Stimulated activated CD4-positive, alpha-beta T cell treated with anti-CD3 and anti-CD28 coated beads, Interleukin-12 subunit alpha, Interleukin-12 subunit beta, amount 100 ng/mL, for 4 hours (primary cell): ENCODE measurements at places on chromosomes 6 and 20.

DNA sequence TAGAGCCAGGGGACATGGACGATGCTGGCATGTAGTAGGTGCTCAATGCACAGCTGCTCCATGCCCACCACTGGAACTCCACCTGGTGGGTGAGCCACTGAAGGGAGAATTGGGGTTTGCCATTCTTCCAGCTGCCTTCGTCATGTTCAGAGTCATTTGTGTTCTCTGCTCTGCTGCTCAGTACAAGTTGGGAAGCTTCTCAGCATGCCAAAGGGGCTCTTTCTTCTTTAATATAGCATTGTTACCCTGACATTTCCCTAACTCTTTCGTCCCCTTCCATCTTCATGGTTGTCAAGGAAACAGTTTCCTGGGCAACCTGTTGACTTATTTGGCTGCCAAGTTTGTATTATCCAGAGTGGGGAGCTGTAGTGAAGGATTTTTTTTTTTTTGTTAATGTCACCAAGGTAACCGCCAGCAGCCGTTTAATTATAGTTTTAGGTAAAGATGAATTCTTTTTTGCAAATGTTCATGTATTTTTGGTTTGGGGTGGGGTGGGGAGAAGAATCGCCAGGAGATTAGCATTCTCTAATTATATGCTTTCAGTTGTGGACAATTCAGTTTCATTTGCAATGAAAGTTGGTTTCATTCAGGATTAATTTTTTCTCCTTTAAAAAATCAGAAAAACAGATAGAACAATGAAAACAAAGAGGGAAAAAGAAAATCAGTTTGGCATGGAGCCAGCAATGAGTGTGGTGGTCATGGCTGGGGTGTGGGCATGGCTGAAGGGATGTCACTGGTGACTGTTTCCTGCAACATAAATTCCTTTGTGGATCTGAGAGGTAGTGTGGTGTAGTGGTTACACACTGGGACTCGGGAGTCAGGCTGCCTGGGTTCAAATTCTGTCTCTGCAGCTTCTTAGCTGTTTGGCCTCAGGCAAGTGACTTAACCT is 73.0 kb upstream of the KCNG1 start:
- DNase-seq = no peak

GRCh38 chr20:52918311-52918710 is 53.8 kb upstream of the TSHZ2 start:
- DNase-seq = no peak

- no peak for DNase-seq
Observed at GRCh38 chr20:19451231-19451922, 238.9 kb downstream of the SLC24A3 start.

- no peak for DNase-seq
Observed at GRCh38 chr20:32670773-32671455, 2.8 kb downstream of the C20orf203 start.

- no peak for DNase-seq
Observed at GRCh38 chr6:39439342-39440038, 117.0 kb upstream of the KCNK16 start.

GRCh38 chr6:116398316-116399010 is 27.7 kb downstream of the DSE start:
- DNase-seq = no peak

GRCh38 chr6:122609881-122610689 is at the start of gene PKIB:
TSS of gene PKIB (plus strand) at chr6:122610405. CDS start at chr6:122717795, 107,390 bp downstream.
- peak; percentile 30 for DNase-seq

GRCh38 chr20:21019814-21020658 is 86.1 kb downstream of the LINC00237 start:
- no peak for DNase-seq

DNA sequence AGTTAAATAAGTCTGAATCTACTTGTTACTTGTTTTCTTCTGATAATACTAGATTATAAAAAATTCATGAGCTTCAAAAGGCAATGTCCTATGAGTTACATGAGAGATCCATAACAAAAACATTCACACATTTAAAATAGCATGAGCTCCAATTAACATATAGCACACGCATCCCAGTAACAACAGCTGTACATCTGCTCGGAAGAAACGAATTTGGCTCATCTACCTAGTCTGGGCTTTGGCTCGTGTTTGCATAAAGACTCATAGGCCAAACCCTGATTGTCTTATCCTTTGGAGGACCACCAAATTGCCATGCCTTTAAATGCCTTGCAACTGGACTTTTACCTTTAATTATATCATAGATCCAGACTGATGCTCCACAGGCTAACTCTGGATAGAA is 259.7 kb upstream of the CHD6 start:
- no peak for DNase-seq

- DNase-seq = no peak
Observed at GRCh38 chr6:25136854-25137253, 142.3 kb upstream of the CARMIL1 start.

DNA sequence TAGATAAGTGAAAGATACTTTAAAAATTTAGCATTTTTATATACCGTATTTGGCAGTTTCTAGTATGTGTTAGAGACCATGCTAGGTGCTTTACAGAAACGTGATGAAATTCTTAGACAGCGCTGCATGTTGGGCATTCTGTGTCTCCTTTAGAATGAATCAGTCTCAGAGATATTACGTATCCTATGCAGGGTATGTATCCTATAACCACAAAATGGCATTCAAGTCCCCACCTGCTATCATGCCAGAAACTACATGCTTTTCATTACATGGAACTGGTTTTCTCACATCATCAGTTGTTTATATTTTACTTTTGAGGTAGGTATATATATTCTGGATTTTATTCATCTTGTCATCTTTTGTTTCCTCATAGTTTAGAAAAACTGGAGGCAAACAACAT is 42.3 kb downstream of the PEX7 start:
- DNase-seq = no peak

DNA sequence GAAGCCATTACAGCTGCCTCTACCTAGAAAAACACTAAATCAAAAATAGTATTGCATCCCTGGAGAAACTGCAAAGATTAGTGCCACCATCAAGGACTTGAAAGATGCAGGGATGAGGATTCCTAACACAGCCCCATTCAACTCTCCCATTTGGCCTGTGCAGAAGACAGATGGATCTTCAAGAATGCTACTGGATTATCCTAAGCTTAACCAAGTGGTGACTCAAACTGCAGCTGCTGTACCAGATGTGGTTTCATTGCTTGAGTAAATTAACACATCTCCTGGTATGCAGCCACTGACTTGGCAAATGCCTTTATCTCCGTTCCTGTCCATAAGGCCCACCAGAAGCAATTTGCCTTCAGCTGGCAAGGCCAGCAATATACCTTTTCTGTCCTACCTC is 117.4 kb downstream of the TBC1D32 start:
- DNase-seq = no peak

DNA sequence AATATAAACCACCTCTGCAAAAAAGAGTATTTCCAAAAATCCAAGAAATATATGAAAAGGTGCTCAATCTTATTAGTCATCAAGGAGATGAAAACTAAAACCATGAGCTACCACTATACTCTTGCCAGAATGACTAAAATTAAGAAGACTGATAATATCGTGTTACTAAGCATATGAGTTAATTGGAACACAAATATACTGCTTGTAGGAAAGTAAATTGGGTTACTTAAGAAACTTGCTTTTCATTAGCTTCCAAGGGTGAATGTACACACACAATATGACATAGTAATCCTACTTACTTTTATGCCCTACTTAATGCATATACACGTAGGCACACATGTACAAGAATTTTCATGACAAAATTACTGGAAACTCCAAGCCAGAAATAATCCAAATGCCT is 3.4 kb downstream of the THEMIS start:
- DNase-seq = no peak

GRCh38 chr6:36865835-36866234 is 8.8 kb downstream of the PPIL1 start:
- DNase-seq = no peak

GRCh38 chr6:32140420-32141046 is 10.4 kb upstream of the FKBPL start:
- no peak for DNase-seq

DNA sequence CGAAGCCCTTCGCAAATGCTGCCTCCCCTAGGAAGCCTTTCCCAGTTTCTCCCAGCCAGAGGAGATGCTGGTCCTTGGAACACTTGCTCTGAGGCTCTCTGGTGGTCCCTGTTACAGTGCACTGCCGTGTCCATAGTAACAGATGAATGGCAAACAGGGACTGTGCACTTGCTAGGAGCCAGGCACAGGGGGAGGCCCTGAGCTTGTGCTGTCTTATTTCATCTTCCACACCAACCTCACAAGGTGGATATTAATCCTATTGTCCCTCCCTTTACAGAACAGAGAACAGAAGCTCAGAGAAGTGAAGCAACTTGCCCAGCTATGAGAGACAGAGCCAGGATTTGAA is 19.0 kb downstream of the SRC start:
- DNase-seq = no peak

DNA sequence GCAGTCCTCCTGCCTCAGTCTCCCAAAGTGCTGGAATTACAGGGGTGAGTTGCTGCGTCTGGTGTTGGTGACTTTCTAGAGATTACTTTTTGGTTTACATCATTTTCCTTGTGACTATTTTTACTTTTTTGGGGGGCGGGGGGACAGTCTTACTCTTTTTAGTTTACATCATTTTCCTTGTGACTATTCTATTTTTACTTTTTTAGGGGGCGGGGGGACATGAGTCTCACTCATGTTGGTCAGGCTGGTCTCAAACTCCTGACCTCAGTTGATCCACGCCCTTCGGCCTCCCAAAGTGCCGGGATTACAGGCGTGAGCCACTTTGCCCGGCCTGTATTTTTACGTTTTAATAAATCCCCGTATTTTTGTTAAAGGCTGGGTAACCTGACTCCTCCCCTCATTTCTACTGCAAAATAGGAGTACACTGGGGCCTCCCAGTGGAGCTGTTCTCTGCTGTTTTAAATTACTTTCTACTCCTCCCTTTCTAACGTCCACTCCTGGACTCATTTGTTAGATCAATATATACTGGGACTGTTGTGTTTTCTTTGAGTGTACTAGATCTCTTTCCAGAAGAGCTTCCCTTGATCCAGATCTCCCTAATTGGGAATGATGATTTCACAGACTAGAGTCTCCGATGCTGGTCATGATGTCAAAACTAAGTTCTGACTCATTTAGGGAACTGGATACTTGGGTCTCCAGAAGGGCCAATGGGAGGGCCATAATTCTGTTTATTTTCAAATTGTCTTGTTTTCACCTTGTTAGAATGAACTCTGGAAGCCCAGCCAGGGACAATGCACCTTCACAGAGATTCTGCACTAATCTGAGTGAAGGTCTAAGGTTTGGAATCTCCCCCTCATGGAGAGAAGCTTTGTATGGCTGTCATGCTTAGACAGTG is 9.2 kb downstream of the HSPA1B start:
- no peak for DNase-seq
